ENCODE measurements at places on chromosomes 6 and 20. TPM values are rescaled to one million over a fixed set of nuclear protein-coding genes. Genes with fewer than 3 reads are reported as not detected.

SMPDL3A gene
- 10.4 TPM for polyA plus RNA-seq

SYNDIG1 gene
- 1.0 TPM for polyA plus RNA-seq

ARHGAP40 gene
- 0.06 TPM for polyA plus RNA-seq

ACTL10 gene
- polyA plus RNA-seq: 0.44 TPM

FAM83D gene
- polyA plus RNA-seq: 40.1 TPM

LTA gene
- not detected for polyA plus RNA-seq

SLC17A1 gene
- not detected for polyA plus RNA-seq

PAK5 gene
- not detected for polyA plus RNA-seq

RAB44 gene
- 0.02 TPM for polyA plus RNA-seq

CST5 gene
- not detected for polyA plus RNA-seq

LRRN4 gene
- 0.06 TPM for polyA plus RNA-seq

SCAF8 gene
- 18.4 TPM for polyA plus RNA-seq

RBM38 gene
- polyA plus RNA-seq: 5.2 TPM

LY6G5B gene
- 10.8 TPM for polyA plus RNA-seq

PRELID3B gene
- 76.0 TPM for polyA plus RNA-seq

FAM83C gene
- polyA plus RNA-seq: not detected

L3MBTL3 gene
- 6.8 TPM for polyA plus RNA-seq

LCA5 gene
- 2.5 TPM for polyA plus RNA-seq

MEI4 gene
- not detected for polyA plus RNA-seq

CPXM1 gene
- polyA plus RNA-seq: 0.78 TPM

Measured in BJ (cell line).